ENCODE measurements at places on chromosomes 1 and 21. TPM values are rescaled to one million over a fixed set of nuclear protein-coding genes. Genes with fewer than 3 reads are reported as not detected.

Gene XKR8
- 9.2 TPM for total RNA-seq

Gene C1orf50
- 4.4 TPM for total RNA-seq

Gene KRTAP10-12
- not detected for total RNA-seq

Gene CXADR
- total RNA-seq = 9.9 TPM

Gene FMN2
- 1.5 TPM for total RNA-seq

Gene TMEM54
- total RNA-seq = 69.9 TPM

Gene LORICRIN
- not detected for total RNA-seq

Gene BRDT
- not detected for total RNA-seq

Gene XPR1
- total RNA-seq = 31.5 TPM

Gene COL11A1
- 0.26 TPM for total RNA-seq

Gene PADI1
- total RNA-seq = not detected

Gene C1QTNF12
- 1.0 TPM for total RNA-seq

Gene ODF2L
- 25.9 TPM for total RNA-seq

Gene VCAM1
- 14.9 TPM for total RNA-seq

Gene ATP5PF
- 46.6 TPM for total RNA-seq

Gene KRTAP22-2
- total RNA-seq = not detected

Gene CYP2J2
- total RNA-seq = 0.17 TPM

Gene SEMA4A
- total RNA-seq = 0.77 TPM

Gene C8A
- total RNA-seq = not detected

Gene CFHR5
- total RNA-seq = not detected

Gene TMPRSS2
- 0.17 TPM for total RNA-seq

Gene PDC
- not detected for total RNA-seq

Gene BTG3
- 32.5 TPM for total RNA-seq

Gene S100A12
- total RNA-seq = not detected

Gene PRDX6
- 138 TPM for total RNA-seq

Gene BMP8B
- total RNA-seq = not detected

Gene GPR153
- total RNA-seq = 13.4 TPM

Gene CA6
- not detected for total RNA-seq

Gene PIGM
- total RNA-seq = 4.5 TPM

Data from fibroblast of lung (primary cell).